NCI-H1105 treated with DMSO at 0.1 percent for 48 hours (cell line): ENCODE measurements at places on chromosomes 2 and 18.

- DNase-seq: no peak
Observed at GRCh38 chr2:54287532-54287931, 31.5 kb upstream of the TSPYL6 start.

DNA sequence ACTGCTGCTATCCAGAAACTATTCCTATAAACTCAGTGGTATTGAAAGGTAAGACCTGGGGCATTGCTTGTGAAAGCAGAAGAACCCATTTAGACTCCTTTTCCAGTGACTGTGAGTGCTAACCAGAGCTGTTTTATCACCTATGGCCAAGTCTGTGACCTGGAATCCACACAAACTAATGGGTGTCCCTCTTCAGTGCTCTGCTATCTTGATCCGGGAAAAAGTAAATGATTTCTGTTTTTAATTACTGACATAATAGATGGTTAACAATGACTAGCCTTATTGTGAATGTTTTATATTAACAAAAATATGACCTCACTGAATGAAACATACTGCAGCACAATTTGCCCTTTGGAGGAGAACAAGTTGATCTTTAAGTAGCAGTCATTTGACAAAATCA, 251.6 kb upstream of the MC4R start:
- no peak for DNase-seq

- no peak for DNase-seq
Observed at GRCh38 chr2:85748039-85748734, 5.6 kb upstream of the ATOH8 start.

- no peak for DNase-seq
Observed at GRCh38 chr2:185658750-185659149, 79.9 kb upstream of the FSIP2 start.

- DNase-seq: no peak
Observed at GRCh38 chr18:65206551-65207260, 544.1 kb upstream of the CDH7 start.

DNA sequence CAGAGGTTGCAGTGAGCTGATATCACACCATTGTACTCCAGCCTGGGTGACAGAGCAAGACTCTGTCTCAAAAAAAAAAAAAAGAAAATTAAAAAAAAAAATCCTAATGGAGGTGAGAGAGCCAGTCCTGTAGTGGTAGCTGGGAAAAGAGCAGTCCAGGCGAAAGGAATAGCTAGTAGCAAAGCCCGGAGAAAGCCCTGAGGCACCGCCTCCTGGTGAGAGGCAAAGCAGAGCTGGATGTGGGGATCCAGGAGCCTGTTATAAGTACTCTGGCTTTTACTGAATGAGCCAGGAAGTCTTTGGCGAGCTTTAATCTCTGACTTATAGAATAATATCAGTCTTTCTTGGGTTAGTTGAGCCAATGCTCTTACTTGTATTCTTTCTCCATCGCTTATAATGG, 6.6 kb upstream of the KLHL23 start:
- DNase-seq: no peak

DNA sequence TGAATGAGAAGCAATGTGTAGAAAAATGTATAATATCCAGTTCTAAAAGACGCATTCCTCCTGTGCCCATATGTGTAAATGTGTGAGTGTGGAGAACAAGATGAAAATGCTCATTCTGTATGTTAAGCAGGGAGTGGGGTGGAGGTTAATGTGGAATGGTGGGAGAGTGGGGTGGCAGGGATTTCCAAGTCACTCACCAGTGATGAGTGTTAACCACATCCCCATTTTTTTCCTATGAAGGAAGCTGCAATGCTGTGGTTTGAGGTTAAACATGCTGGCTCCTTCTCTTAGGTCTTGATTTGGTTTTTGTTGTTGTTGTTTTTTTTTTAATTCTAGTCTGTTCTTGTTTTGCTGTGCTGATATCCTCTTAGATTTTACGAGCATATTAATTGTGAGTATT, 169.4 kb downstream of the NEDD4L start:
- no peak for DNase-seq
